ENCODE measurements at places on chromosomes 12 and 14.

DNA sequence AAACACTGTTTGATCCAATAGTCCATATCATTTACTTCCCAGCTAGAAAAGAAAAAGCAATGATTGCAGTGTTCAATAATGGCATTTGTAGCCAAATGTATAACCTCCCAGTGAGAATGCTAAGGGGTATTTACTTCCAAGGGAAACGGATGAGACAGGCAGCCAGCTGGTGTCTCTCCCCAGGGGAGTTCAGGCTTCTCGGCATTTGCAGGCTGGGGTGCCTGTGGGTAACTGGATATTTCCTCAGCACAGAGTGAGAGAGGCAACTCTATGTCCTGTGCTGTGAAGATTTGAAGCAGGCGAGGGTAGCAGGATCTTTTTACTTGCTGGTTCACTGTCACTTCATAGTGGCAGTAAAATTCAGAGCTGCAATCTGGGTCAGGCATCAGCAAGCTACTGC lies 1455.6 kb upstream of the TMEM132C start:
- DNase-seq = no peak

GRCh38 chr14:59638885-59639284 lies 62.3 kb upstream of the CCDC175 start:
- DNase-seq = no peak

DNA sequence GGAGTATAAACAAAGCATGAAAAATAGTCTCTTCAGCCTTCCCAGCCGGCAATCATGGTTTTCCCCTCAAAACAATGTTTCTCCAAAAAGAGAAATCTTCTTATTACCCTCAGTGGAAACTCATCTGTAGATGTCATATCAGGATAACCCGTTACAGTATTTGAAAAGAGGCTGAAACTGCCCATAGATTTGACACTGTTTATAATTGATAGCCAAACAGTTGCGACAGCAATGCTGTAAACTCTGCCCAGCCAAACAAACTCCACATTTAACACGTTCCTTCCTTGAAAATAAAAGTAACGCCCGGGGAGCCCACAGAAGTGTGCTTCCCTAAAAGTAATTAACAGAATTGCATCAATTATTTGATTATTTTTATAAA lies 201.3 kb upstream of the FOXN3 start:
- no peak for DNase-seq

GRCh38 chr14:96424109-96424989 lies 32.4 kb downstream of the AK7 start:
- DNase-seq = peak; percentile 47

DNA sequence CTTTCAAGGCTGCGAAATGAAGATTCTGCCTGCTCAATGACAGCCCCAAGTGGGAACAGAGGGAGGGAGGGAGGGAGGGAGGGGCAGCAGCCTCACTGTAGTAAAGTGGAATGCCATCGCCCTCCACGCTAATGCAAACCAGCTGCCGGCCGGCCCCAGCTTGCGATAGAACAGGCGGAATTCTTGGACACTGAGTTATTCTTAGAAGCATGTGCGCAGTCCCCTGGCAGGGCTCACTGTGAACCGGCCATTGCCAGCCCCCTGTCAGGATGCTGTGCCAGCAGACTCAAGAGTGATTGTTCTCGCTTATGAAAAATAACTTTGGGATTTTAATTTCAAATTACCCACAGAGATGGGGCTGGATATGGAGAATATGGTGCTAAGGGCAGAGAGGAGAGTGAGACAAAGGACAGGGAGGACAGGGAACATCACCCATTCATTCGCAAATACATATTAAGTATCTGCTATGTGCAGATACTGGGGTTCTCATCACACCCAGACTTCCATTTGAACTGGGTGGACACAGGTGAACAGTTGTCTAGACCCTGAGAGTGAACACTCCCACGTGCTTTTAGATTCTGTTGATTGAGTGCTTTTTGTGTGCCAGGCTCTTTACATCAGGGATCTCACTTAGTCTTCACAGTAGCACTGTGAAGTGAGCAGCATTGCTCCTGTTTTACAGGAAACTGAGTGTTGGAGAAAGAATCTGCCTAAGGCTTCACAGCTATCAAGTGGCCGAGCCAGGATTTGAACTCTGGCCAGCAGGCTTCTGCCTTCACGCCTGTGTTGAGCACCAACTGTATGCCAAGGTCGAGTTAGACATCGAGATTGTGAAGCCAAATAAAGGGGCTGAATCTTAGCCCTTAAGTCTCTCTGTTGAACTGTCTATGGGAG lies 192.9 kb downstream of the C12orf75 start:
- peak; percentile 86 for DNase-seq

Measured in fibroblast of skin of left biceps (primary cell).